ENCODE measurements at places on chromosomes 6 and 20.

GRCh38 chr6:169887529-169888140 lies 136.2 kb downstream of the ERMARD start:
- DNase-seq, result no peak

- no peak for DNase-seq
These were observed 4.1 kb downstream of the PLCB4 start for GRCh38 chr20:9072861-9073500.

DNA sequence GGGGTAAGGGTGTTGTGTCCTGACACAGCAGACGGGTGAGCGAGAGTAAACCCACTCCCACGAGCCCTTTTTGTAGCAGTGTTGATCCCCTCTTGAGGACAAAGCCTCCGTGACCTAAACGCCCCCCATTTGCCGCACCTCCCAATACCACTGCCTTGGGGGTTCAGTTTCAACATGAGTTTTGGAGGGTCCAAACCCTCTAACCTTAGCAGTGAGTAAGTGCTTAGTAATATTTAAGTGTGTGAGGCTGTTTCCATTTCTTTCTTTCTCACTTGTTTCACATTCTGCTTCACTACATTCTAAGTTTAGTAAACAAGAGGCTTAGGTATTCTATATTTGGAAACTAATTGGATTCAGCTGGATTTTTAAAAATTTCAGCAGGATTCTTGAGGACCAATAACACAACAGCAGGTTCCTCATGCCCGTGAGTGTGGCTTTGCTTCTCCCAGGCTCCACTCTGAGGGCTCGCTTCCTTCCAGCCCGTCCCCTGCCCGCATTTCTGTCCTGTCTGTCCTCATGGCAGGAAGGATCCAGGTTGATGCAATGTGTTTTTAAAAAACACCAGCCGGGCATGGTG lies 41.2 kb downstream of the SNX9 start:
- DNase-seq, result no peak

- no peak for DNase-seq
These were observed 21.7 kb downstream of the GDAP1L1 start for GRCh38 chr20:44268802-44269201.

- no peak for DNase-seq
These were observed 116.6 kb upstream of the STXBP5 start for GRCh38 chr6:147087641-147088040.

DNA sequence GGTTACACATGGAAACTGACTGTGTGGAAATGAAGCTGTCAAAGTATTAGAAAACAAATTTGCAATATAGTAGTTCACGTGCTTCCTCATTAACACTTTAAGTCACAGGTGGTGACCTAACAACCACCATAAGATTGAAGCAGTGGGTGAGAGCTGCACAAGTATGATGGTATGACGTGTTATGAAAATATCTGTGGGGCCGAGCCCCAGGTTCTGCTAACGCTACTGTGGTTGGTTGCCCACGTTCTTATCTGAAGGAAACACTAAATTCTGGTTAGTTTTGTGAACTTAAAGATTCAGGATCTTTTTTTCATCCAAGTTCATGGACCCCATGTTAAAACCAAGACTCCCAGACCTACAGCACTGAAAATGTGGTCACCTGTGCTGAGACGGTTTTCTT lies 243.0 kb upstream of the RIN2 start:
- DNase-seq, result no peak

DNA sequence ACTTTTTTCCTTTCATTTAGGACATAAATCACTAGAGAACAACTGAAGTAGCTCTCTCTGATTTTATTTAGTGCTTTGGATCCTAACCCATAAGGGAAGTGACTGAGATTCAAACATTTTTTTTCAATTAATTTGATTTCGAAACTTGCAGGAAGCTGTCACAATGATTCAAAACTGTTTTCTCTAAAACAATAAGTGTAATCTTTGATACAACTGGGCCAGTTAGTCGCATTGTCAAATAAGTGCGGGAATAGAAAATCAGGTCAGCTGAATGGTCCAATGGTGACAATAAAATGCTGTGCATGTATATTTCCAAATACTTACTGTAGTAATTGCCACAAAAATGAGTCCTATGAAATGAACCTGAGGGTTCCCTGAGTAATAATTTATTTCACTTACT lies 930.8 kb downstream of the TFAP2A start:
- no peak for DNase-seq

GRCh38 chr6:168195712-168196111 lies 116.7 kb upstream of the FRMD1 start:
- DNase-seq, result no peak

DNA sequence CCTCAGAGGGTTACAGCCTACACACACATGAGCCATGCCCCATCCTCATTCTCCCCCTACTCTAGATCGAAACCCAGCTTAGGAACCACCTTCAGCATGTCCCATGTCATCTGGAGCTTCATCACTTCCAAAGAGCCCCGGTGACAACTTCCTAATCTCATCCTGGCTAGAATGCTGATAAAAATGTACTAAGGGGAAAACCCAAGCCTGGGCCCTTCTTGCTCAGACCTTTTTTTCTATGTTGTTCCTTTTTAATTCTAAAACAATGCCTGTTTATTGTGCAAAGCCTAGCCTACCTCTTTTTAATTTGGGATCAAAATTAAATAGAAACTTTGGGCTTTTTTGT lies 44.1 kb upstream of the NT5E start:
- no peak for DNase-seq

DNA sequence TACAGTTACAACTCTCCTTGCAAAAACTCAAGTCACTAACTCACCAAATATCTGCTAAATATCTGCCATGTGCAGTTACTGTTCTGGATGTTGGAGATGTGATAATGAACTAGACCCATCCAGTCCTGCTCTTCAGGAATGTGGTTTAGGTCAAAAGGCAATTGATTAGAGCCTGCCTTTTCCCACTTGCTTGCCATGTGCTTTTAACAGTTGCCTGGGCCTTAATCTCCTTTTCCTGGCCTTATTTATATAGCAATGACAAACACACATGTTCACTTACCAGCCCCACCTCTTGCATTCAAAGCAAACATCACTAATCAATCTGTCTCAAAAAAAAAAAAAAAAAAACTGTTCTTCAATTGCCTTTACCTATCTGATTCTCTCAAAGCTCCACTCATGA lies 199.2 kb downstream of the ZNF217 start:
- DNase-seq, result no peak

DNA sequence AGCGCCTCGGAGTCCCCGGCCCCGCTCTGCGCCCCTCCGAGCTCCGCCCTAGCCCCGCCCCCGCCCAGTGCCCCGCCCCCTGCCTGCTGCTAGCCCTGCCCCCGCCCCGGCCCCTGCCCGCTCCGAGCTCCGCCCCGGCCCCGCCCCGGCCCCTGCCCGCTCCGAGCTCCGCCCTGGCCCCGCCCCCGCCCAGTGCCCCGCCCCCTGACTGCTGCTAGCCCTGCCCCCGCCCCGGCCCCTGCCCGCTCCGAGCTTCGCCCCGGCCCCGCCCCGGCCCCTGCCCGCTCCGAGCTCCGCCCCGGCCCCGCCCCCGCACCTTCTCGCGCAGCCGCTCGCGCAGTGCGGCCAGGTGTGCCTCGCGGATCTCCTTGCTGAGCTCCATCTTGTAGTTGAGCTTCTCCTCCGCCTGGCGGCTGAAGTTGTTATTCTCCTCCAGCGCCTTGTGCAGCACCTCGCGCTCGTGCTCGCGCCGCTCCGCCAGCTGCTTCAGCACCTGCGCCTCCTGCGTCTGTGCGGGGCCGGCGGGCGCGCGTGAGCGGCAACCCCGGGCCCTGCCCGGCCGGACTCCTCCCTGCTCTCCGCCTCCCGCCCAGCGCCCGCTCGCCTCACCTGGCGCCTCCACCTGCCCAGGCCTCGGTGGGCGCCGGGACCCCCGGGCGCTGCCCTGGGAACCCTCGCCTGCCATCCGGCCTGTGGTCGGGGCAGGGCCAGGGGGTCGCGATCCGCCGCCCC lies 11.3 kb downstream of the STMN3 start:
- peak; percentile 97 for DNase-seq

DNA sequence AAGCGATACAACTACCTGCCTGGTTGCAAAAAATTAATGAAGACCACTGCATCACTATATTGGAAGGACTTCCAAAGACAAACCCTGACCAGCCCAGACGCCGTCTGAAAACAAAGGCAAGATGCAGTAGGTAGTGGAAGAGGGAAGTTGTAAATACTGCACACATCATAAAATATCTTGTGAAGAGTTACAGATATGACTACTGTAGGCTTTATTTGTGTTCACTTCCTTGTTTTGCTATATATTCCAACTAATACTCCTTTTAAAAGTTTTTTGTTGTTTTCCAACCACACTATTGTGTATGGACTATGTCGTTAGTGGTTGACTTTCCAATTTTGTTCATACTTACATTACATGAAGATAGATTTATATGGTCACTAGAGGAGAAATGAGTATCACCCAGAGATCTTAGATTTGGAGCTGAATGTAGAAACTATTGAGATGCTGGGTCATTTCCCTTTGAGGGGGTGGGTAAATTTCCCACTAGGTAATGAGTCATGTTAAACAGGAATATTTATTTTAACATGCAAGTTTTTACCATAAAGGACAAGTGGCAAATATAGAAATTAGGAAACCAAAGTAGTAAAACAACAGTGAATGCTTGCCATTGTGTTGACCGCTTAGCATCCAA lies 16.6 kb upstream of the TXLNB start:
- no peak for DNase-seq

DNA sequence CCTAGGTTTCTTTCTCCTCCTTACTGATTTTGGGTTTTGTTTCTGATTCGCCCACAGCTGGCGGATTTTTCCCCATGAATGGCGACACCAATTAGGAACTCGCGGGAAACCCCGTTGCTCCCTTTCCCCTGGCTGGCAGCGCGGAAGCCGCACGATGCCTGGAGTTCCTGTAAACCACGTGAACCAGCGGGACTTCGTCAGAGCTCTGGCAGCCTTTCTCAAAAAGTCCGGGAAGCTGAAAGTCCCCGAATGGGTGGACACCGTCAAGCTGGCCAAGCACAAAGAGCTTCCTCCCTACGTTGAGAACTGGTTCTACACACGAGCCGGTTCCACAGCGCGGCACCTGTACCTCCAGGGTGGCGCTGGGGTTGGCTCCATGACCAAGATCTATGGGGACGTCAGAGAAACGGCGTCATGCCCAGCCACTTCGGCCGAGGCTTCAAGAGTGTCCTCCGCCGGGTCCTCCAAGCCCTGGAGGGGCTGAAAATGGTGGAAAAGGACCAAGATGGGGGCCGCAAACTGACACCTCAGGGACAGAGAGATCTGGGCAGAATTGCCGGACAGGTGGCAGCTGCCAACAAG lies 3.2 kb upstream of the SEC23B start:
- DNase-seq, result peak; percentile 81

DNA sequence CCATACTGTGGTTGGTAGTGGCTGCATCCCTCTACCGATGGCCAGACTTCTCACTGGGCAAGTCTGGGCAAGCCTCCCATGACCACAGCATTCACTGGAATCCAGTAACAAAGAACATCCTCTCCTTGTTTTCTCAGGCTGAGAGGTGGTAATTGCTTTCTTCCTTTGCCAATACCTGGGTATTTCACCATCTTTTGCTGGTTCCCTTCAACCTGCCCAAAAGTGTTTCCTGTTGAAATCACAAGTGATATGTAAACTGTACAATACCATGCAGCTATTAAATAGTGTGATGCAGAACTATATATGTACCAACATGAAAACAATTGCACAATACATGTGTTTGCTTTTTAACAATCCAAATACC lies at the start of gene PTCHD4:
Gene PTCHD4, minus strand, starts transcription at position 55 of the 364 bp plus-strand sequence. CDS start 42,240 bp downstream, outside the sequence.
- DNase-seq, result no peak

- no peak for DNase-seq
These were observed 72.8 kb upstream of the PAX1 start for GRCh38 chr20:21632735-21633053.

- DNase-seq, result peak; percentile 71
These were observed 3.5 kb downstream of the PIGT start for GRCh38 chr20:45419188-45420091.

DNA sequence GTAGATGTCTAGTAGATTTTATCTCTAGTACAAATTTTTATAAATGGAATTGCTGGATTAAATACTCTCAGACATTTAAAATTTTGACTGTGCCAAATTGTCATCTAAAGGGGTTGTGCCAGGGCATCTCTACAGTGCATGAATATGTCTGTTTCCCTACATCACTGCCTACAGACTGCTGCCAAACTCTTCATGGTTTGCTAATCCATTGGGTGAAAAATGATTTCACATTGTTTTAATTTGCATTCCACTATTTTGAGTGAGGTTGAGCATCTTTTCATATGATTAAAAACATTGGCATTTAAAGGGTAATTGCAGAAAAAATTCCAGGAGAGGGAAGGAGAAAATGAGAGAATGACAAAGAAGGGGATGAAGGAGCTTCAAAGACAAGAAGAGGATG lies 267.7 kb upstream of the RNF24 start:
- no peak for DNase-seq

DNA sequence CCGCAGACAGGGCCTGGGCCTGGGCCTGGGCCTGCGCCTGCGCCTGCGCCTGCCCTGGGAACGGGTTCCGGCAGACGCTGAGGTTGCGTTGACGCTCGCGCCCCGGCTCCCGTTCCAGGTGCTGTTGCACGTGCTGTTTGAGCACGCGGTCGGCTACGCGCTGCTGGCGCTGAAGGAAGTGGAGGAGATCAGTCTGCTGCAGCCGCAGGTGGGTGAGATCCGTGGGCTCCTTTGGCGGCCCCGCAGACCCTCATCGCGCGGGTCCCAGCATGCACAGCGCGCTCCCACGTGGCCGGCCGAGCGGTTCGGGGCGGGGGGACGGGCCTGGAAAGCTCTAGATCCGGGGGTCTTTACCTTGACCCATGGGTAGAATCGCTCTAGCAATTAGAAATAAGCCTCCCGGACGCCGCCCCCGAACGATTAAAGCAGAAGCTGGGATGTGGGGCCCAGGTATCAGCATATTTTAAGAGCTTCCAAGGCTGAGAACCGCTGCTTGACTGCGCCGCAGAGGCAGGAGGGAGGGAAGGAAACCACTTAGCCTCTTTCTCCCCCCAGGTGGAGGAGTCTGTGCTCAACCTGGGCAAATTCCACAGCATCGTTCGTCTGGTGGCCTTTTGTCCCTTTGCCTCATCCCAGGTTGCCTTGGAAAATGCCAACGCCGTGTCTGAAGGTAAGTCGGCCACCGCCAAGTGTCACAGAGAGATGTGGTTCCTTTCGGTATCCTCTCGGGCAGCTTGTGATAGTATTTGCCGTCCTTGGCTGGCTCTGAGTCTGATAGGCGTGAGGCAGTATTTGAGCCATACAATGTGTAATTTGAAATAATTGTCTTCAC lies 508 bp downstream of the NOP56 start:
- DNase-seq, result peak; percentile 79

DNA sequence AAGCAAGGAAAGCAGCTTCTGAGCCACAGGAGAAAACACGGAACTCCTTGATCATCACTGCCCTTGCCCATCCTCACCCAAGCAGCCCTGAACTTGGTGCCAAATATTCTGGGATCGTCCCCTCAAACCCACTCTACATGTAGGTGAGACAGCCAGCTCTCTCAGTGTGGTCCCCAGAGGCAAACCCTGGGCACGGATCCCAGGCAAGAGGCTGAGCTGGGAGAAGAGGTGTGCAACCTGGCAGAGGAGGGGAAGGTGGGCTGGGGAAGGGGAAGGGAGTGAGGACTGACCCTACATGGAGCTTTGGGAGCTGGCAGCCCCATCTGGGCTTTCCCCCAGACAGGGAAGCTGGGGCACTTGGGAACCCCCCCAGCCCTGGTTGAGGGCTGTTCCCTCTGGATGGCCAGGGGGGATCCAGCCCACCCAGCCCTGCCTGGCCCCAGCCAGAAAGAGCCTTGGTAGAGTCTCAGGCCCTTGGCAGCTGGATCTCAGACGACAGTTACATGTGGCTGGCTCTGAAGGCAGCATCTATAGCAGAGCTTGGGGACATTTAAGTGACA lies 186.2 kb upstream of the CST7 start:
- DNase-seq, result no peak
